ENCODE measurements at places on chromosomes 2 and 18.

DNA sequence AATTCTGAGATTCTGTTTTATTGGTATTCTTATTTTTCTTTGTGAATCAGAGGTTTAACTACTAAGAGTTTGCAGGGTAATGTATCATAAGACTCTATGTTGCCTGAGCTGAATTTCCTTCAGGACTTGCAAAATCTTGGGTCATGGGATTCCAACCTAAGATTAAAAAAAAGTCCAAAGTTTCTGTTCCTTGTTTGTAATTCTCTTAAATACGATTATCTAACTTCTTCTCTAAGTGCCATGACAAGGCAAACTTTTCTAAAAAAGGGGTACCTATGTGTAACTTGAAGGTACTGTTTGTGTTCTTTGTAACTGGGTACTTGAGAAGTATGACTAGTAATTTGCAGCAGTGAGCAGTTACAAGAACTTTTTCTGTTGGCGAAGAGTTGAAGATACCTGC is 181.3 kb upstream of the ZEB2 start:
- no peak for DNase-seq

DNA sequence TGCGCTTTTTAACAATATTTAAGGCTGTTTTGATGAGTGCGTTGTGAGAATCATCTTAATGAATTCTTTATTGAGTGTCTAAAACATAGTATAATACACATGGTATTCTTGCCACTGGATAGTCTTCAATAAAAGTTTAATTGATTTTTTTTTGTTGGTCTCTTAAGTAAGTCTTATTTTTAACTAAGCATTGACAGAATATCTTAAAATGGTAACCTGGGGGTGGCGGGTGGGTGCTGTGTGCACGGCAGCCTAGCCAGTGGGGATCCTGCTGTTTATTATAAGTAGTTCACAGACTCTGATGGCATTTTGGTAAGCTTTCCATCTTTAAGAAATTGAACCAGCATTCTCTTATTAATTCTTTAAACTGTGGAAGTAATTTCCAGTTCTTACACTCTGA is 6.0 kb downstream of the SOX11 start:
- DNase-seq: no peak

DNA sequence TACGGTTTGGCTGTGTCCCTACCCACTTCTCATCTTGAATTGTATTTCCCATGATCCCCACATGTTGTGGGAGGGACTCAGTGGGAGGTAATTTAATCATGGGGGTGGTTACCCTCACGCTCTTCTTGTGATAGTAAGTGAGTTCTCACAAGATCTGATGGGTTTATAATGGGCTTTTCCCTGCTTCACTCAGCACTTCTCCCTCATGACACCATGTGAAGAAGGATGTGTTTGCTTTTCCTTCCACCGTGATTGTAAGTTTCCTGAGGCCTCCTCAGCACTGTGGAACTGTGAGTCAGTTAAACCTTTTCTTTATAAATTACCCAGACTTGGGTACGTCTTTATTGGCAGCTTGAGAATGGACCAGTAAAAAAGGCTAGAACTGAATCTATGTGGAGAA is 750.0 kb upstream of the ID2 start:
- no peak for DNase-seq

DNA sequence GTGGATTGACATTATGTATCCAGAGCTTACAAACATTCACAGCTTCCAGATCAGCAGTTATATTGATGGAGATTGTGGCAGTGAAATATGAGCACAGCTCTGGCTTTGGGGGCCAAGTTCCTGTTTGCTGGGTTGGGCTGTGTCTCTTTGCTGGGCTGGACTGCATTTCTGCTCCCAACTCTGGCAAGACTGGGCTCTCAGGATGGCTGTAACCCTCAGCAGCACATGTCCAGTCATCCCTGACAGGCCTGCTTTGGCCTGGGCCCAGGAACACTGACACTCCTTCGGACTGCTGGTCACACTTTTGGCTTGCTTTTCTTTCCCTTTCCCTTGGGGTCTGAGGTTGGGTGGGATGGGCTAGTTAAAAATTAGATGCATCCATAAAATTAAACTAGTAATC is 17.9 kb upstream of the VPS4B start:
- no peak for DNase-seq

DNA sequence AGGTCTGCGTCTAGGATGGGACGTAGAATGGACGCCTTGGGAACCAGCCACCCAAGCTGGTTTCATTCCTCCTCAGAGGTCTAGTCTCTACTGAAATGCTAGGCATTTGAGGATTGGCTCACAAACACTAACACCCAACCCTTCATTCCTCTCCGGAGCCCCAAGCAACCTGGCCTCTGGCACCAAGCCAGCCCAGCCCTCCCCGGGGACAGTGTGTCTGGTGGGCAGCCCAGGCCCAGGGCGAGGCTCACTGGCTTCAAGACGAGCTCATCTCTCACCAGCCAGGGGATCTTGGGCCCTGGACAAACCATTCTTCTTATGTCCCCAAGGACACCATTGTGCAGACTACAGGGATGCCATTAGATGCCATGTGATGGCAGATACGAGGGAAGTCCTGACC is 182.5 kb downstream of the CTIF start:
- no peak for DNase-seq

DNA sequence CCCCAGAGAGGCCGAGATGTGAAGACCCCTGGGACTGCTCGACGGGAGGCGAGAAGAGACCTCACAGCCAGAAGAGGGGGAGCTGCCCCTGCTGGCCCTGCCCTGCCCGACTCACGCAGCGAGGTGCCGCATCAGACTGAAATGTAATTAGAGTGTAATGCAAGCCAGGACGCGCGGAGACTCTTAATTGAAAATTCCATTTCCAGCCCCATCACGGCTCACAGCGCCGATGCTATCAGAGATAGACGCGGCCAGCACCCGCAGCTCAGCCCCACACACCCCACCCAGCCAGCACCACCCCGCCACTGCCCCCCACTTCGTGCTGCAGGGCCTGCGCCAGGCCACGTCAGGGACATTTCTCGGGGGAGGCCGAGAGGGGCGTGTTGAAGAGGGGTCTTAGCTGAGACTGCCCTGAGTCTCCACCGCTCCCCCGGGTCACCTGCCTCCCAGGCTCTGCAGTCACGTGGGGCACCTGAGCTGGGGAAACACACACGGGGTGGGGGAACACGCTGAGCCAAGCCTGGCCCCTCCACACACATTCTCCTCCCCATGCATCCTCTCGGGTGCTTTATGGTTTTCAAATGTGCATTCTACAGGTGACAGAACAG is 78.1 kb downstream of the TEX51 start:
- no peak for DNase-seq

DNA sequence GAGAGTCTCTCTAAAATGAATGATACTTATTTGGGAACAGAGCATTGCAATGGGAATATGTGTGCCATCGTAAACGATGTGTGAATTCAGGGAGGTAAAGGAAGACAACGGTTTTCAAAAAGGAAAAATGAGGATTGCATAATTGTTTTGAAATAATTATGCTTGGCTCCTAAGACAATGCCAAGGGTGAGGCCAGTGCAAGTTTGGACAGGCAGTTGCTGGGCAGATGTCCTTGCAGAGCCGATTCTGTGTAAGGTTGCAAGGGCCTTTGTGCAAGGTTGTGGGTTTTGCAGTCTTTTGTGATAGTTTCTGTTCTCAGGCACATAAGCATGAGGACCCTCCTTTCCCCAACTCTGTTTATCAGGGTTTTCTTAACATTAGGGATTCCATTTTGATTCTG is 70.0 kb upstream of the ZNF236 start:
- DNase-seq: no peak

GRCh38 chr2:69087211-69087911 is 74.4 kb downstream of the ANTXR1 start:
- no peak for DNase-seq

- peak; percentile 60 for DNase-seq
Measured at GRCh38 chr2:135797497-135798274, 39.3 kb downstream of the LCT start.

DNA sequence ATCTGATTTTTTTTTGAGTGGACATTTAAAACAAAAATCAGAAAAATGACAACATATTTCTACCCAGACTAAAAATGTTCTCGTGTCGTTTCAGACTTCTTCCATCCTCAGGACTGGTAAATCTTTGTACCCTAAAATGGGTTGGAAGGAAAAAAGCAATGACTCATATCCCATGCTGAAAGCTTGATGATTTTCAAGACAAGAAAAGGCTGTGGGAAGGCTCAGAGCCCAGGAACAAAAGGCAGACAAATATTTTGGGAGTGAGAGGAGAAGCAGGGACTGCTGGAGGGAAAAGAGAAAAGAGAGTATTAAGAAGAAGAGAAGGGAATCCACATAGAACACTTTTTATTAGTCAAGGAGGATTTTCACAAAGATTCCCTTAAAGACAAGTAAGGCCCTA is 77.1 kb upstream of the CTAGE1 start:
- no peak for DNase-seq

GRCh38 chr2:7034303-7034702 is 117.1 kb downstream of the RNF144A start:
- no peak for DNase-seq

DNA sequence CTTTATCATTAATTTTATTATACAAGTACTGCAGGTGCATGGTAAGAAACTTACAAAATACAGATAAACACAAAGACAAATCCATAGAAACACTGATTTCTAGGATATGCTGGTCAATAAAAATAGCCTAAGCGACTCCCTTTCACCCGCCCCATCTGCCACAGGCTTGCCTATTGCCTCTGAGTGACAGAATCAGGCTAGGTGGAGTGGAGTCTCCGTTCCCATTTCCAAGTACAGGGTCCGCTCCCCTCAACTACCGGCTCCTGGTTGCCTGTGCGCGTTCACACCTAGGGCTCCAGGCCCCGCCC is 201 bp upstream of the TRAPPC12 start:
- no peak for DNase-seq

- no peak for DNase-seq
Measured at GRCh38 chr2:83661711-83662110, 797.4 kb downstream of the SUCLG1 start.

- DNase-seq: no peak
Measured at GRCh38 chr18:35180455-35180854, 60.4 kb upstream of the ZNF397 start.

DNA sequence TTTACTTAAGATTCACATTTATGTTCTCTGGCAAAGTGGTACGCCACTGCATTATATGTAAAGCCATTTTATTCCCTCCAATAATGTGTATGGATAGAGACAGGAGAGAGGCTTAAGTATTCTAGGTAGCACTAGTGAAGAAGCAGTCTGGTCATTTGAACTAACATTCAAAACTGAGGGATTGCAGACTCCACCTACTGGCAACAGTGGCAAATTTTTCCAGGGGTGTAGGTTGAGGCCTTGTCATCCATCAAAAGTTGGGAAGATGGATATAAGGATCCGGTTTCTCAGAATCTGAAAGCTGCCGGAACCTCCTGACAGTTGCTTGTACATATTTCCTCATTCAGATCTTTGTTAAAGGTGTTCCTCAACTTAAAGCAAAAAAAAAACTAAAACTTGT is 465.5 kb upstream of the FSHR start:
- DNase-seq: no peak

GRCh38 chr2:23595601-23596251 is 210.7 kb downstream of the KLHL29 start:
- no peak for DNase-seq

- no peak for DNase-seq
Measured at GRCh38 chr2:239904496-239904895, 120.6 kb downstream of the NDUFA10 start.

GRCh38 chr2:220090050-220090449 is 462.6 kb downstream of the SLC4A3 start:
- no peak for DNase-seq

DNA sequence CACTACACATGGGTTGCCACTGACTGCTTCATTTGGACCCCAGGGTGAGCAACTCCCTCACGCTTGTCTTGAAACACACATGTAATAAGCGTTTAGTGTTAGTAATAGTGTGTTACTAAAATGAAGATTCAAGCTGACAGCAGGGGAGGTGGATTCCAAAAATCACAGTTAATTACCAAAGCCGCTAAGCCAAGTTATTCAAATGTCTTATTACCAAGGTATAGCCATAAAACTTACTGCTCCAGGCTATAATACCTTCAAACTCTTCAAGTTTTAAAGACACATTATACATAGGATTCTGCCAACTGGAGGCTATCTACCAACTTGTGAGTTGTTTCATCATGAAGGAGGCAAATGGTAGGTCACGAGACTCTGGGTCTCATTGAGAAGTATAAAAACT is 2.9 kb downstream of the LPIN2 start:
- DNase-seq: no peak

DNA sequence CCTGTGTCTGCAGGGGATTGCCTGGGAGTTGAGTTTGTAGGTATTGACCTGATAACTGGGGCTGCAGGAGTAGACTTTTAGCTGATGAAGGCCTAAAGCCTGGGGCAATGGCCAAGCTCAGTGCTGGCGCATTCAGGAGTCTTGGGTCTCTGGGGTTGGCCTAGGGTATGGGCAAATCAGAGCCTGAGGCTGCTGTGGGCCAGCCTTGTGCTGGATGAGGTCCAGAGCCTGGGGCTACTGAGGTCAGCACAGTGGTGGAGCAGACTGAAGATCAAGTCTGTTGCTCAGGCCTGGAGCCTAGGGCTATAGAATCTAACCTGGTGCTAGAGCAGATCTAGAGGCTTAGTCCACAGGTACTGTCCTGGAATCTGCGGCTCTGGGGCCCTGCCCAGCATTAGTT is 262.4 kb downstream of the ZNF804A start:
- DNase-seq: no peak

GRCh38 chr2:175847128-175847527 is 154.9 kb downstream of the LNPK start:
- no peak for DNase-seq

GRCh38 chr2:208064220-208064961 is 39.1 kb upstream of the PLEKHM3 start:
- no peak for DNase-seq

GRCh38 chr2:234580686-234581085 is 83.8 kb upstream of the ARL4C start:
- DNase-seq: no peak

DNA sequence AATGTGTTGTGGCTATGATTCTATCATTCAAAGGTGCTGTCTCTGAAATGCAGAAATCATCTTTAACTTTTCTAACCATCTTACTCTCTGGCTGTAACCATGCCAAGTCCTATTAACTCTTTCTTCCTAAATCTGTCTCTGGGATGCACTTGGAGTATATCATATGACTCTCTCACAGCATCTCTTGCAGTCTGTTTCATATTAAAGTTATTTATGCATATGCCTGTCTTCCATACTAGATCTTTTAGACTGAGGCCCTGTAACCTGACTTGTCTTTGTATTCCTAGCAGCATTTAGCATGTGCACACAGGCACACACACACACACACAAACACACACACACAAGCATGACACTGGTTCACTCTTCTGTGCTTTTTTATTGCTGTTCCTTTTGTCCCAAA is 320.6 kb downstream of the ETAA1 start:
- no peak for DNase-seq

All from stimulated activated CD8-positive, alpha-beta memory T cell treated with anti-CD3 and anti-CD28 coated beads, Interleukin-2, amount 100 ng/mL, for 1 hour (primary cell).